ENCODE measurements at places on chromosomes 6 and 20.

GRCh38 chr6:89655122-89655521 lies 16.6 kb upstream of the LYRM2 start:
- DNase-seq: no peak

- DNase-seq: peak; percentile 45
Measured at GRCh38 chr6:42010185-42010891, 40.0 kb upstream of the TAF8 start.

- no peak for DNase-seq
Measured at GRCh38 chr6:167559675-167560479, 235.0 kb downstream of the TTLL2 start.

- no peak for DNase-seq
Measured at GRCh38 chr6:99471638-99472037, 43.6 kb downstream of the USP45 start.

- no peak for DNase-seq
Measured at GRCh38 chr6:113562248-113562647, 294.9 kb upstream of the MARCKS start.

DNA sequence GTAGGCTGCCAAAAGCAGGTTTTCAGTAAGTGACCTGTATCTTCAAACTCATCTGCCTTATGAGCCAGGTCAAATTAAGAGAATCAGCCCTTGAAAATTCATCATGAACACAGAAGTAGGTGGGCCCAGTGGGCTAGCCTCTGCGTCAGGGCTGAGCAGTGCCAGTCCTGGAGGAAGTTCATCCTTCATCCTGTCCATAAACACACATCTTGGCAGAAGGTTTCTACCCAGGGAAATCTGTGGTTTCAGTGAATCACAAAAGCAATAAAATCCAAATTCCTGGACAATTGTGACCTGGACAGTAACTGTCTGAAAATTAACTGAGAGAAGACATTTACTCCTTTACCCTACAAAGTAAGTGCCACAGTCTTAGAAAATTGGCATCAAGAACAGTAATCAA lies 72.4 kb downstream of the ATG5 start:
- no peak for DNase-seq

DNA sequence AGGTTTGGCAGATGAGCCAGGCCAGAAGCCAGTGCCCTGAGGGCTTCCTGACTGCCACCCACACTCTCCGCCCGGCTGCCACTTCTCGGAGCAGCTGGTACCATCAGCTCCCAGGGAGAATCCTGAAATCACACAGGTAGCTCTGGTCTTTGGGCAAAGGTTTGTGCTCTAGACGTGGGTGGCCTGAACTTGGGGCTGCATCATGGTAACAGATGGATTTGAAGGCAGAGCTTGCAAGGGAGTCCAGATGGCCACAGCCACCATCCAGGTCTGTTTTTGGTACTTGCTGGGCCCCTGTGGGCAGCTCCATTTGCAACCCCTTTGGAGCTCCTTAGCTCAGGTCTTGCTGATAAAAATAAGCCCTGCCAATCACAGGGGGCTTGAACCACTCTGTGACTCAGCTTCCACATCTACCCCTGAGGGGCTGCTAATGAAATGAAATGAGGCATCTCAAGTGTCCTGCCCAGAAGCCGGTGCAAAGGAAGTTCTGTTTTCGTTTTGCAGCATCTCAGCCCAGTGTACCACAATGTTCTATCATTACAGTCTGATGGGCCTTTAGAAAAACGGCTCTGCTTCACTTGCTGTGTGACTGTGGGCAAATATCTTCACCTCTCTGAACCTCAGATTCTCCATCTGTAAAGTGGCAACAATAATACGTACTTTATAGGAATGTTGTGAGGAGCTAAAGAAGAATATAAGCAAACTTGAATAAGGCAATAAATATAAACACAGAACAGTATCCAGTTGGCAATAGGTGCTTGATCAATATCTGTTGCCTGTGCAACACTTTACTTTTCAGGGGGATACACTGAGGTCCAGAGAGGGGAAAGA lies 25.1 kb upstream of the CDH22 start:
- no peak for DNase-seq

- DNase-seq: no peak
Measured at GRCh38 chr6:70494833-70495232, 71.9 kb upstream of the SDHAF4 start.

DNA sequence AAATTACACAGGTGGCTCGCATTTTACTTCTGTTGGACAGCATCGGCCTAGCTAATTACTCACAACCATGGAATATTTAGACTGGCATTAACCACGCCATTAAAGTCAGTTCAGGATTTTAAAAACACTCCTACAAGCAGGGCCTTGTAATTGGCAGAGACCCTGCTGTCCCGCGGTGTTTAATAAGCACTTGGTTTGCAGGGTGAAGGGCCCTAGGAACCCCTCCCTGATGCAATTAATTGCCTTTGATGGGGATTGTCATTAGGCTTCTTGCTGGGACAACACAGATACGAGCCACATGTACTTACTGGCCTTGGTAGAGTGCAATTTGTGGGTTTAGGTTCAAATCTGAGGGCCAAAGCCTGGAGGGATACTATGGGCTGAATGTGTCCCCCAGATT lies 7.8 kb upstream of the VSTM2L start:
- DNase-seq: no peak

- DNase-seq: no peak
Measured at GRCh38 chr20:20000211-20000968, 16.8 kb upstream of the NAA20 start.

GRCh38 chr6:148118244-148118643 lies 224.4 kb upstream of the SASH1 start:
- DNase-seq: no peak

DNA sequence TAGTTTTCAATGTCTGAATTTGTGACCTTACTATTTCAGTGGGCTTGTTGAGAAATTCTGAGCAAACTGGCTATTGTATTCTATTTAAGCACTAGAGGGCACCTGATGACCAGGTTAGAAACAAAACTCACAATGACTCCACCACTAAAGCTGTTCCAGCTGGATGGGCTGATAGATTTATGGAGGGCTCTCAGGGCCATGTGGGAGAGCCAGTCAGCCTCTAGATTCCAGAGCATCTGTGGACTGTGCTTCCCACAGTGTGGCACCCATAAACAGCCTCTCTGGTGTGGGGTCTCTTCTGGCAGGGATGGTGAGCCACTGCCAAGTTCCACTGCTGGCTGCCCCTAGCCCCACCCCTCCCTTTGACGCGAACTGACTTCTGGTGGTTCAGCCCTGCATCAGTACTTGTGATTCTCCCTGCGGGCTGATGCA lies 29.2 kb downstream of the C6orf58 start:
- peak; percentile 7 for DNase-seq

- DNase-seq: no peak
Measured at GRCh38 chr6:110933912-110934311, 24.6 kb upstream of the GTF3C6 start.

DNA sequence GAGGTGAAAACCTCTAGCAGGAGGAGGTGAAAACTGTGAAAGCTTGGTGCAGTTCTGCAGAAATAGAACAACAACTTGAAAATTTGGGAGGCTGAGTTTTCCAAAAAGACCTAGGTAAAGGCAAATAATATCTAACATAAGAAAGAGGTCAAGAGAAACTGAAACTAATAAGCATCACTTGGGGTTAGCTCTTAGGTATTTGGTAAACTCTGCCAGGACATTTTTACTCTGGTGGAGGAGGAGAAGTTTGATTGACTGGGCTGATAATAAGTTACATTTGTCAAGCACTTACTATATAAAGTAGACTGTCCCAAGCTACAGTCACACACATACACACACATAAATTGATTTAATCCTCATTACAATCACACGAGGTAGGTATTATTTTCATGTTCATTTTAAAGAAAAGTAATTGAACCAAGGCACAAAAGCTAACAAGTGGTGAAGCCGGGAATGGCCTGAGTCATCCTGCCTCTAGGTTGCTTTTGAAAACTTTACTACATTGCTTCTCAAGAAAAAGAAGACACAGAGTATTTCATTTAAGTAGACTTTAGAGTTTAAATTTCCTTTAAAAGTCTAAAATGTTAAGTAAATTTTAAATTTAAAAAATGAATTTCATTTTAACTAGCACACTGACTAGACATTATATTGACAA lies 275.5 kb downstream of the PTPRK start:
- DNase-seq: no peak

- no peak for DNase-seq
Measured at GRCh38 chr6:125486881-125487280, 185.1 kb upstream of the HDDC2 start.

DNA sequence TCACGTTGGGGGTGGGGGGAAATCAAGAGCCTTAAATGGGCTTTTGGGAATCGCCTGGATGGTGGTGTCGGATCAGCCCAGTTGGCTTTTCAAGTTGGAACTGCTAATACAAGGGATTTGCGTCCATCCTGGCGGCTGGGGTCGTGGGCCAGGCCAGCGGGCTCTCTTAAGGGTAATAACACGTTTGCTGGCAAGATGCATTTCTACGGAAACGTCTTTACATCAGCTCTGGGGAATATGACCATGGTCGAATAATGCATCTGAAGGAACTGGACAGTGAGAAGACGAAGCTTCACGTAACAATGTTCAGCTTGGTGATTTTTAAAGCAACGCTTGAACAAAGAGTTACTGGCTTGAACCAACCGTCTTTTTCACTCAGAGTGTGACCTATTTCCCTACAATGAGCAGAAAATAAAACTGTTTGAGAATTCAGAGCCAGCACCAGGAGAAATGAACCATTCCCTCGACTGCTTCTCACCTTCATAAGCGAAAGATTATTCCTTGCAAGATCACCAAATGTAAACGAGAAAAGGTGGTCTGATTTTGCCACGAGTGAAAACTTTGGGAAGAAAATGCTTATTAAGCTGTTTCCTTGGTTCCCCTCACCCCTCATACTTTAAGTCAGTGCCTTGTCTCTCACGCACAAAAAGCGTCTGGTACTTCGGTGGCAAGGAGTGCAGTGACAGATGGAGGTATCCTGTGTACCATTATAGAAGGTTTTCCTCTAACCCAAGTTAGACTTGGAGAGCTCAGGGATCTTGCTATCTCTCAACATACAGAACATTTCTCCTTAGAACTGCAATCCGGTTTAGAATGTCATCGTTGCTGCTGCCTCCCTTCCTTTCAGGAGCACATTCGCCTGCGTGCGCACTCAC lies 1.4 kb upstream of the MARCKS start:
- DNase-seq: no peak

DNA sequence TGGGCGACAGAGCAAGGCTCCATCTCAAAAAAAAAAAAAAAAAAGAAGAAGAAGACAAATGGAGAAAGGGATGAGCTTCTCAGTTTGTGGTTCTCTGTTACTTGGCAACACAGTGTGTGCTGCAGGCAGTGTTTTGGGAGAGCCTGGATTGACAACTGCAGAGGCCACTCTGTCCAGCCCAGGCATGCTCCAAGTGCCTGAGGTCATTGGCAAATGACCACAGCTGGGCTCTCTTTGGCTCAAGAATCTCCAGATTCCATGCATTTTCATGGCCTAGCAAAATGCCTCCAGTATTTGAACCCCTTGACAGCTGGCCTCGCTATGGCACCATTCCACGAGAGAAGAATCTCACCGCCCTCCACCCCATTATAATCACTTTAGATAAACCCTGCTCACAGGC lies 126.2 kb downstream of the ANKRD60 start:
- no peak for DNase-seq

DNA sequence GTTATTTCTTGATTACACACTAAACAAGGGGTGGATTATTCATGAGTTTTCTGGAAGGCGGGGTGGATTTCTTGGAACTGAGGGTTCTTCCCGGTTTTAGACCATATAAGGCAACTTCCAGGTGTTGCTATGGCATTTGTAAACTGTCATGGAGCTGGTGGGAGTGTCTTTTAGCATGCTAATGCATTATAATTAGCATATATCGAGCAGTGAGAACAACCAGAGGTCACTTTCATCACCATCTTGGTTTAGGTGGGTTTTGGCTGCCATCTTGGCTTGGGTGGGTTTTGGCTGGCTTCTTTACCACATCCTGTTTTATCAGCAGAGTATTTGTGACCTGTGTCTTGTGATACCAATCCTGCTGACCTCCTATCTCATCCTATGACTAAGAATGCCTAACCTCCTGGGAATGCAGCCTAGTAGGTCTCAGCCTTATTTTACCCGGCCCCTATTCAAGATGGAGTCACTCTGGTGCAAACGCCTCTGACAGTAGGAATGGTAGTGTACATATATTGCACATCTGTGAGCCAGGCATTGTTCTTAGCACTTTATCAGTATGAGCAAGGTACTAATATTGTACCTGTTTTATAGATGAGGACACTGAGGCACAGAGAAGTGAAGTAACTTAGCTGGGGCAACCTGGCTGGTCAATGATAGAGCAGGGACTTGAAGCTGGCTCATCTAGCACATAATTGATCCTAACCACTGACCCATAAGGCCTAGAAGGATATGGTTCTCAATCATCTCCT lies 203.7 kb downstream of the NFATC2 start:
- DNase-seq: no peak

- DNase-seq: no peak
Measured at GRCh38 chr6:4806791-4807190, 30.6 kb downstream of the CDYL start.

DNA sequence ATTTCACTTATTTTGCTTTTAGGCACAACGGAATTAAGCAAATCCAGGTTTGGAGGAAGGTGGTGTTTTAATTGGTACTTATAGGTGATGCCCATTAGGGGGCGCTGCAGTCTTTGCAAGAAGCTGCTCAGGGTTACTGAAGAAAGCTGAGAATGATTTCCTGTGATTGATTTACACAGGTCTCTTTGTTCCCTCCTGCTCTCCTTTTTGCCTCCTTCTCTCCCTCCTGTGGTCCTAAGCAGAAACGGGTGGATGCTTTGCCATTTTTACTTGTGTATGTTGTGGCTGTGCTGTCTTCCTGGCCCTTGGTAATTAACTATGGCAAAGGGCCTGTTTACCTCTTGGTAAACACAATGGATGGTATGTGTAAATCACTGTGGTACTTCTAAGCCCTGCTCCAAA lies 97.8 kb downstream of the ANKS1A start:
- peak; percentile 79 for DNase-seq

- DNase-seq: no peak
Measured at GRCh38 chr6:43742285-43742684, 27.7 kb upstream of the VEGFA start.

DNA sequence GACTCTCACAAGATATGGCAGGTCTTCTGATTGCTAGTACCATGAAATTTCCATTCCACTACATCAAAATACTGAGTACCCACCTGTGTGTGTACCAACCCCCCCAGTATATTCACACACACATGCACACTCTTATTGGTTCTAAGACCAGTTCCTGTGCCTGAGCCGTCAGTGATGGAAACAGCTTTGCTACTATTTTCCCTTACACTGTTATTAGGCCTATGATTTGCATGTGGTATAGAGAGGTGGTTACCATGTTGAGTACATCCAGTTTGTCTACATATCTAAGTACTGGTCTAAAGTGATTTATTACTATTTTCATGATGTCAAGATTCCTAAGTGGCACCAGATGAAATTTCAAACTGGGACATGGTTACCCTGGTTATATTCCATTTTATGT lies 459.9 kb downstream of the BCKDHB start:
- no peak for DNase-seq

GRCh38 chr20:57432862-57433491 lies 41.8 kb downstream of the RBM38 start:
- DNase-seq: peak; percentile 88

Data from activated CD4-positive, alpha-beta T cell treated with anti-CD3 and anti-CD28 coated beads, Interleukin-2, amount 10 ng/mL, durations not matched to agents 7 days and 5 days (primary cell).